ENCODE measurements at places on chromosomes 7 and 10. TPM values are rescaled to one million over a fixed set of nuclear protein-coding genes. Genes with fewer than 3 reads are reported as not detected.

Gene MIOS
- polyA plus RNA-seq = 11.8 TPM

Gene FRAT1
- polyA plus RNA-seq = 1.2 TPM

Gene MINDY3
- polyA plus RNA-seq = 11.9 TPM

Gene AKR1C3
- 0.43 TPM for polyA plus RNA-seq

Gene CARD11
- not detected for polyA plus RNA-seq

Gene CUBN
- polyA plus RNA-seq = 0.39 TPM

Gene NUTM2D
- polyA plus RNA-seq = 2.8 TPM

Gene LRRC18
- polyA plus RNA-seq = not detected

Gene NXPH1
- polyA plus RNA-seq = not detected

Gene IFIT3
- polyA plus RNA-seq = 18.7 TPM

Gene PDE6C
- polyA plus RNA-seq = not detected

Gene MYPN
- polyA plus RNA-seq = 9.7 TPM

Gene FKBP6
- polyA plus RNA-seq = not detected

Gene SFTPA1
- not detected for polyA plus RNA-seq

Gene TRIM50
- not detected for polyA plus RNA-seq

Gene HSPA12A
- polyA plus RNA-seq = 7.9 TPM

Gene OTUD1
- 1.7 TPM for polyA plus RNA-seq

Gene TMEM273
- polyA plus RNA-seq = not detected

Gene VWDE
- not detected for polyA plus RNA-seq

Gene TSPAN13
- 12.6 TPM for polyA plus RNA-seq

Gene ANKRD7
- not detected for polyA plus RNA-seq

Gene WDFY4
- polyA plus RNA-seq = not detected

Gene CABCOCO1
- polyA plus RNA-seq = 3.0 TPM

Gene CCDC136
- polyA plus RNA-seq = 13.1 TPM

Gene EEF1AKMT2
- 8.0 TPM for polyA plus RNA-seq

Gene TAF6
- polyA plus RNA-seq = 18.2 TPM

Gene OPN4
- polyA plus RNA-seq = not detected

Gene H2BK1
- polyA plus RNA-seq = not detected

Gene TCF7L2
- 11.3 TPM for polyA plus RNA-seq

Gene SCART1
- 0.89 TPM for polyA plus RNA-seq

Gene MYO1G
- polyA plus RNA-seq = not detected

Gene ASAH2
- polyA plus RNA-seq = 0.32 TPM

Gene PVRIG
- not detected for polyA plus RNA-seq

Gene DLD
- polyA plus RNA-seq = 121 TPM

Gene RNF148
- not detected for polyA plus RNA-seq

Gene SPACDR
- polyA plus RNA-seq = 0.21 TPM

Gene BAG3
- 19.8 TPM for polyA plus RNA-seq

Gene CC2D2B
- polyA plus RNA-seq = not detected

Gene DRGX
- 0.06 TPM for polyA plus RNA-seq
